ENCODE measurements at places on chromosomes 4 and X.

DNA sequence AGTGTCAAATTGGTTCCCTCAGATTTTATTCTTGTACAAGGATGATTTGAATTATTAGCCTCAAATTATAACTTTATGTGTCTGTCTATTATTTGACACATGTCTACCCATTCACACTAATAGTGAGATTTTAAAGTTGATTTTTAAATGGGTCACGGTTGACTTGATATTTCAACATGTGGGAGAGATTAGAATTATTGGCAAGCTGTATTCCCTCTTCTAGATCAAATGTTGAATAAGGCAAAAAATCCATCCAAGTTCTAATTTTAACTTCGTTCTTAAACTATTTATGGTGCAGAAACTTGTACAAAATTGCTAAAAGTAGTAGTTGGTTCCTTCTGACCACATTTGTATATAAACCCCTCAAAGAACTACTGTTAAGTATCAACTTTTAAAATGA is 1498.0 kb downstream of the STIM2 start:
- no peak for DNase-seq

DNA sequence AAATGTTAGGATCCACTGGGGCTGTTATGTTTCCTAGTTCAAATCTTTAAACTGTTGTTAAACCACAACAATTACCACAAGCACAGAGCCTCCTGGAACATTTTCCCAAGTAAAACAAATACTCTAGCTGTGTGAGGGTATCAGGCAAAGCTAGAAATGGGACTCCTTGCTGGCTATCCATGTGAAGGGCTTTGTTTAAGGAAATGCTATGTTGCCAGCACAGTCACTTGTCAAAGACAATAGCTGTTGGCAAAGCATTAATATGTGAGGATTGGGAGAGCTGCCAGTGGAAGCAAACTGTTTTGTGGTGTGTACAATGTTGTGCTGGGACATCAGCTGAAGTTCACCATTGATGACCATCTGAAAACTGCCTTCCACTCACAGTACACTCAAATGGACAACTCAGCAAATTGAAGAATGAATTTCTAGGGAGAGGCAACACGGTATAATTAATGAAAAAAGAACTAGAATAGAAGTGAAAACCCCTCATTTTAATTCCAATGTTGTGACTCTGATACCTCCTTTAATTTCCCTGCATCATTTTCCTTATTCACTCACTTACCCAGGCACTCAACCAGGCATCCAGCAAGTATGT is 100.8 kb downstream of the ANXA3 start:
- no peak for DNase-seq

GRCh38 chr4:186307916-186308315 is 41.9 kb downstream of the F11 start:
- no peak for DNase-seq

GRCh38 chr4:126130215-126130614 is 815.5 kb downstream of the FAT4 start:
- DNase-seq: no peak

GRCh38 chr4:56657128-56657527 is 24.0 kb downstream of the HOPX start:
- no peak for DNase-seq

GRCh38 chrX:115364670-115365069 is 75.2 kb downstream of the LUZP4 start:
- no peak for DNase-seq

GRCh38 chr4:137226900-137227299 is 305.4 kb downstream of the PCDH18 start:
- DNase-seq: no peak

DNA sequence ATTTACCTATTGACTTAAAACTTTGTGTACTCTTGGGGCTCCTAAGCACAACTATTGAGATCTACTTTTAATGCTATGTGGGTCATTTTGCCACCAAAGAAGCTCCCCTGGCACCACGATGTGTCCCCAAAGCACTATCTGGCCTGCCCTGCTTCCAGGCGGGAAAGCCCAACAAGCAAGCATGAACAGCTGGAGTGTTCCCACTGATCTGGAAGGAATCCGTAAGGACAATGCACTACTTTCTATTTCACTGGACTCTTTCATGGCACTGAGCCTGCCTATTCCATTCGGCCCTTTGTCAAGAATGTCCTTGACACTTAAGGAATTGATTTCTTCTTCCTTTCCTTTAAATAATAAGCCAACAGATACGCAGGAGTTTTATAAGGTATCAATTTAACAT is 38.8 kb downstream of the GRIA3 start:
- no peak for DNase-seq

GRCh38 chr4:7341491-7342222 is 93.1 kb downstream of the PSAPL1 start:
- no peak for DNase-seq

DNA sequence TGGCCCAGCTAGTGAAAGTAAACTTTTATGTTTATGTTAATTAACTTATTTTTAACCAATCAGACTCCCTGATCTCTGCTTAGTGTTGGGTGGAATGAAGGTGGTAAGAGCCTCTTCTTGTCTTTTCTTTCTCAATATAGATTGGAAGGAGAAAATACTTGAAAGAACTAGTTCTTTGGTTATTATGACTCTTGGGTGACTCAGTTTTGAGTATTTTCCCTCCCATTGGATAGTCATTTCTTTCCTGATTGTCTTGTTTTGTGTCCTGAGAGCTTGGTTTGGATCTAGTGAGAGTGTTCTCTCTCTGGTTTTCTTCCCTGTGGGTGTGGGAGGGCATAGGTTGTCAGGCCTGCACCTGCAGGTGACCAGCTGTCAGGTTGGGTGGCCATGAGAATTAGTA is 172.0 kb upstream of the GLRA2 start:
- no peak for DNase-seq

DNA sequence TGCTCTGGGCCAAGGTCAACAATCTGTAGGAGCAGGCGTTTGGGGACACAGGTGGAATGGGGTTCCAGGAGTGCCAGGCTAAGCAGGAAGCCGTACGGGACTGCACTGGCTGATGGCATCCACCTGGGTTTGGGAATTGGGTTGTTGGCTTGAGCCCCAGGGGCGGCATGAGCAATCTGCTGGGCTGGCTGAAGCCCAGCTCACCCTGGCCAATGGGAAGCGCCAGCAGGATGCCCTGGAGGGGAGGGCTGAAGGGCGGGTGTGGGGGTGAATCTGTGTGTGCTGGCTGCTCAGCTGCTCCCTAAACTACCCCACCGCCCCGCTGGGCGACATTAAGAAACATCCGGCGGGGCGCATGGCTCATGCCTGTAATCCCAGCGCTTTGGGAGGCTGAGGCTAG is 8.9 kb upstream of the RGS12 start:
- no peak for DNase-seq

DNA sequence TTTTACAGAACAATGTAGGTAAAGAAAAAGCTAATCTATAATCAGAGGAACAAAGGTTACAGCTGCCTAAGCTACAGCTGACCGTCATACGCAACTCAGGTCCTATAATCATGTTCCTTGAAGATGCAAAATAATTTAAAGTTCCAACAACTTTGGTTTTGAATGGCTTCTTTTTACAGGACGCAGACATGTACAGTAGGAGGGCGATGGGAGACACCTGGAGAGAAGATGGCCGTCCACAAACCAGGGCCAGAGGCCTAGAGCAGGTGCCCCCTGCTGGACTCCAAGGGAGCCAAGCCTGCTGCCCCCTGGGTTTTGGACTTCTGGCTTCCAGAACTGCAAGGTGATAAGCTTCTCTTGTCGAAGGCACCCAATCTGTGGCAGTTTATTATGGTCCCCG is 10.6 kb downstream of the HGFAC start:
- no peak for DNase-seq
